ENCODE measurements at places on chromosomes 4 and X.
A peak's percentile ranks its signal among the peaks of the same experiment; 100 is the strongest.

DNA sequence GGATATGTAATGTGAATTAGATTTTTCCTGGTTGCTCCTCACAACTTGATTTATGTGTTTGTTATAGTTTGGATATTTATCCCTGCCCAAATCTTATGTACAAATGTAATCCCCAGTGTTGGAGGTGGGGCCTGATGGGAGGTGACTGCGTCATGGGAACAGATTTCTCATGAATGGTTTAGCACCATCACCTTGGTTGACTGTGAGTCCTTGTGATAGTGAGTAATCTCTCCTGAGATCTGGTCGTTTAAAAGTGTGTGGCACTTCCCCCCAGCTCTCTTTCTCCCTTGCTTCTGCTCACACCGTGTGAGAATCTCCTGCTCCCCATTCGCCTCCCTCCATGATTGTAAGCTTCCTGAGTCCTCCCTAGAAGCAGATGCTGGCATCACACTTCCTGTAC, 2.2 kb downstream of the MID2 start:
- no peak for DNase-seq

- DNase-seq = no peak
These were observed 4.2 kb downstream of the CXorf65 start for GRCh38 chrX:71102292-71102691.

DNA sequence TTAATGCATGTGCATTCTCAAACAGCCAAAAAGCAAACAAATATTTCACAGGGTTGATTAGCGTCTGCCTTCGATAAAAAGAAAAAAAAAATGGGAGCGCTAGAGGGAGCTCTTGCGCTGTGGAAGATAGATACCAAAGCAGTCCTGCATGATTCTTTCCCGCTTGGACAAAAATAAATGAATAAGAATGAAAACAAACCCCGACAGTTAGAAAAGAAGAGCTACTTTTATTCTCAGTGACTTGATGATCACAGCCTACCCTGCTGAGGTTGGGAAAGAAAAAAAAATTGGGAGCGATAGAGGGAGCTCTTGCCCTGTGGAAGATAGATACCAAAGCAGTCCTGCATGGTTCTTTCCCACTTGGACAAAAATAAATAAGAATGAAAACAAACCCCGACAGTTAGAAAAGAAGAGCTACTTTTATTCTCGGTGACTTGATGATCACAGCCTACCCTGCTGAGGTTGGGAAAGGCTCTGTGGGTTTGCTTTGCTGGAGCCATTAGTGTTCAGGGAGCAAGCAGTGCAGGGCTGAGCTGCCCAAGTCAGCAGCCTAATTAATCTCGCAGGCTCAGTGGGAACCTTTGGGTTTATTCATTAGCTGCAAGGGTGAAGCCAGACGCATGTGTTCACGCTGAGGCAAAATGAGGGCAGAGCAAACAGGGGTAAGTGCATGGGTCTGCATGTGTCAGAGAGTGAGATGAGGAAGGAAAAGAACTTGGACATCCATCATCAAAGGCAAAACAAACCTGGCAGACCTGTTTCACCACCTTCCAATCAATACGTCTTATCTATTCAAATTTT, 249.3 kb upstream of the PRKX start:
- DNase-seq = peak; percentile 19

- DNase-seq = no peak
These were observed 33.6 kb downstream of the GSPT2 start for GRCh38 chrX:51776851-51777250.

GRCh38 chrX:133838761-133839676, 146.4 kb downstream of the GPC3 start:
- DNase-seq = peak; percentile 28

GRCh38 chr4:153335665-153336064, 8.8 kb upstream of the MND1 start:
- peak; percentile 40 for DNase-seq

DNA sequence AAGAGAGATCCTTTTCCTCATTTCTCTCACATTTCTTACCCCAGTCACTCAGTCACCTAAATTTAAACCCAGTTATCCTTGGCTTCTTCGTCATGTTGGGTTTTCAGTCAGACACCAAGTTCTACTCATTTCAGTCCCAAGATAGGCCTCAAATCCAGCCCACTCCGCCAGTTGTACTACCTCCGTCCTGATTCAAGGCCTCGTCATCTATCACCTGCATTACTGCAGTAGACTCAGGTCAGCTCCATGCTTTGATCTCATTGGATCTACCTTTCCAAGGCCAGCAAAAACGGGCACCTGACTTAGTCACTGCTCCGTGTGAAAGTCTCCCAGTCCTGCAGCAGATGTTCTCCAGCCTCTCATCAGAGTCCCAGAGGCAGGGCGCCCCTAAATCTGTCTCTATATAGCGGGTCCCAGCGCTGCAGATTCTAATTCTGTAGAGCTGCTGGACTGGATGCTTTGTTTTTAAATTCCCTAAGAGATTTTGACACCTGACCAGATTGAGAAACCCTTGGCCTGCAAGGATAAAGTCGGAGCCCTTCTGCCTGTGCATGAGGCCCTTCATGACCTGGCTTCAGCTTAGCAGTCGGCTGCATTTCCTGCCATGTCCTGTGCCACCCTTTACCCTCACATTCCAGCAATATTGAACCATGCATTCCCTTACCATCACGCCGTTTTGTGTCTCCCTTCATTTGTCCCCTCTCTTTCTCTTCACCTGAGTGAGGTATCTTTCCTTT, 53.7 kb downstream of the ZFX start:
- no peak for DNase-seq

GRCh38 chr4:87505862-87506261, 23.3 kb downstream of the SPARCL1 start:
- DNase-seq = no peak
